Posterior vena cava (tissue), 2 donors: ENCODE measurements at places on chromosomes 5 and 9. TPM values are rescaled to one million over a fixed set of nuclear protein-coding genes. Genes with fewer than 3 reads are reported as not detected.

DRD1 gene
- total RNA-seq = 0.29 TPM

SIT1 gene
- 0.56 TPM for total RNA-seq

HAPLN1 gene
- not detected for total RNA-seq

ANKRD20A1 gene
- total RNA-seq = 2.2 TPM

NSG2 gene
- not detected for total RNA-seq

SPTAN1 gene
- total RNA-seq = 409 TPM
